Left ventricle myocardium superior (tissue), 1 donor: ENCODE measurements at places on chromosomes 5 and 9.

- DNase-seq: no peak
These were observed 9.8 kb downstream of the RACK1 start for GRCh38 chr5:181233801-181234454.

DNA sequence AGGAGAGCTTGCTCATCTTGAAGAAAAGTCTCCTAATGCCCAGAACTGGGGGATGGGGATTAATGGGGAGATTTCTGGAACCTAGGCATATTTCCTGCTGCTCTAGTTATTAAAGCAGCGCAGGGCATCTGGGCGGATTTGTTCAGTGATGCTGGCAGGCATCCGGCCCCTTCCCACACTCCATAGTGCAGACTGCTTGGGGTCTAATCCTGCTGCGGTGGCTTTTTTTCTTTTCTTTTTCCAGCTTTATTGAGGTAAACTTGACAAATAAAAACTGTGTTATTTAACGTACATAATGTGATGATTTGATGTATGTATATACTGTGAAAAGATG lies 30.7 kb downstream of the PPARGC1B start:
- DNase-seq: no peak

DNA sequence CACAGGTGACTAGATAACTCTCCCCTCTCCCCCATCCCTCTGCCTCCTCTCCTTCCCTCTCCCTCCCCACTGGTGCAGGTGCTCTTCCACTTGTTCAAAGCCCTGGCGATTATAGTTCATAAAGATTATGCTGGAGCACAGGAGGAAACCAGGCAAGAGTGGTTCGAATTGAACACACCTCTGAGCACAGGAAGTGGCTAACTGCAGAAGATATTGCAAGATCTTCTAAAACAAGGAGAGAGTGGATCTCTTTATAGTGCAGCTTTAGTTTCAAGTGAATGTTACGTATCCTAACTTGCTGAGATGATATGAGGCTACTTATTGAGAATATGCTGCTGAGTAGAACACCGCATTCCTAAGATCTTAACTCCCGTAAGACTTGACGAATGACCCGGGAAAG lies 178.4 kb downstream of the GOLPH3 start:
- DNase-seq: no peak

DNA sequence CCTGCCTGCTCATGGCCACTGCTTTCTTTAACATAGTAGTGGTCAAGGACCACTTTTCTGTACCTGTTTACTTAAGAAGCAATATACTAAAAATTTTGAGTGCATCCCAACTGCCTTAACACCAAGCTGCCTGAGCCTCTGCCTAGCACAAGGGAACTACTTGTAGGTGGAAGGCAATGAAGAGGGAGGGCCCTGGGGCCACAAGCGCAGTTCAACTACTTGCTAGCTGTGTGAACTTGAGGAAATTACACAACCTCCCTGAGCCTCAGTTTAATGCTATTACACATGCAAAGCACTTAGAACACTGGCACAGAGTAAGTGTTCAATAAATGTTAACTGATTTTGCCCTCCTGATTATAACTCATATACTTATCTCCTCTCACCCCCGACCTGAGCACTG lies 6.3 kb downstream of the ARL15 start:
- no peak for DNase-seq

DNA sequence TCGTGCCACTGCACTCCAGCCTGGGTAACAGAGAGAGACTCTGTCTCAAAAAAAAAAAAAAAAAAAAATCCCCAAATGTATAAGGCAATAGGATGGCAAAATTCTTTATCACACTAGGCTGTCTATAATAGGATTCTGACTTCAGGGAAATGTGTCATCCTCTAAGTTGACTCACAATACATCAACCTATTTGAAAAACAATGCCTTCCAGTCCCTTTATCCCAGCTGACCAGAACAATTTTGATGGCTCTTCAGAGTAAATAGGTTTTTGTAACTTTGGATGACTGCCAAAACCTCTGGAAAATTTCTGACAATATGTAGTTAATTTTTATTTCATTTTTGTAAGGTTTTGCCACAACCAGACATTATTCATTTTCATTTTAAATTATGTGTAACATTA lies 184.1 kb downstream of the CCDC192 start:
- DNase-seq: no peak

GRCh38 chr9:99253772-99254431 lies 31.8 kb downstream of the SEC61B start:
- DNase-seq: no peak

DNA sequence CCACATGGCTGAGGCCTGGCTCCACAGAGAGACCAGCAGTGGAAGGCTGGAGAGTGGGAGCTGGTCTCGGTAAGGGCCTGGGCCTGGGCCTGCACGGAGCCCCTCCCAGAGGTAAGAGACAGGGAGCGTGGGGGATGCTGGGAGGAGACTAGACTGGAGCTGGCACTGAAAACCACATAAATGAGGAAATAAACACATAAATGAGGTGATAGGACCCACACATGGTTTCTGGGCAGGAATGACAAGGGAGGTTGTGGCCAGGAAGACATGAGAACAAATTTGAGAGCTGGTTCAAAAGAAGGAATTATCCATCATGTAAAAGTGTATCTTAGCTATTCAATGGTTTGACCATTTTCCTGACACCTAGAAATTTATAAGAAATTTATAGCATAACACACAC lies 451.7 kb upstream of the DAP start:
- no peak for DNase-seq

GRCh38 chr5:142864290-142865260 lies 94.4 kb downstream of the ARHGAP26 start:
- no peak for DNase-seq

GRCh38 chr9:15142878-15143534 lies 164.0 kb downstream of the TTC39B start:
- no peak for DNase-seq

DNA sequence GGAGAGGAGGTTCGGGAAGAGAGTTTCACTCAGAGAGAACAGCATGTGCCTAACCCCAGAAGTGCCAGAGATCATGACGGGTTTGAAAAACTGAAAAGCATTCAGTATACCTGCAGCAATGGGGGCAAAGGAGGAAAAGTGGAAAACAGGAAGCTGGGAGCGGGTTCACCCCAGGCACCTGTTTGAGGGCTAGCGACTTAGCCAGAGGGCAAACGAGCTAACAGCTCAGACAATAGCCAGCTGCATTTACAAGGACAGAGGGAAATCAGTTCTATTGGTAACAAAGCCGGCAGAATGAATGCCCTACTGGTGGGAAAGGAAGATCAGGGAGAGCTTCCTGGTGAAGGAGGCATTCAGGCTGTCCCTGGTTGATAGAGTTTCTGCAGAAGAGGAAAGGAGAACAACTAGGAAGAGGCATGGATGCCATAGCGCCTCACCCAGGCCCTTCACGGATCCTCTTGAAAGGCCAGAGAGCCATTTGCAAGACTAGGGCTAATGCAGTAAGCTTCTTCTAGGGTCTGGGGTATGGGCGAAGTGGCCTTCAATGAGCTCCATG lies 141.7 kb upstream of the ADRA1B start:
- no peak for DNase-seq

- no peak for DNase-seq
These were observed 878 bp upstream of the HMCN2 start for GRCh38 chr9:130264414-130265350.

DNA sequence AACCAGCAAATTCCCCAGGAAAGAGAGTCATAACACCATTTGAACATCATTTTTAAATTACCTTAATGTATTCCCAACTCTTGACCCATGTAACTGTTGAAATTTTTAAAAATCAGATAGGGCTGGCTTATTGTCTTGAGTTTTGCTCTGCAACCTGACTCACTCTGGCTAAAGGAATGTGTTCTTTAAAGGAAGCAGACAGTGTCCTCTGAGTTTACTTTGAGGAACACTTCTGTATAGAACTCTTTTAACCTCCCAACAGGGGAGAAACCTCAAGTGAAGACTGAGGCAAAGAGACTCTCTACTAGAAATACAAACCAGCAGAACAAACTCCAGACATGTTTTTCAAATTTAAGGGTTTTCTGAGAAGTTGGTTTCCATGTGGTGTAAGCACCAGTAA lies 248.9 kb downstream of the CWC27 start:
- DNase-seq: no peak

DNA sequence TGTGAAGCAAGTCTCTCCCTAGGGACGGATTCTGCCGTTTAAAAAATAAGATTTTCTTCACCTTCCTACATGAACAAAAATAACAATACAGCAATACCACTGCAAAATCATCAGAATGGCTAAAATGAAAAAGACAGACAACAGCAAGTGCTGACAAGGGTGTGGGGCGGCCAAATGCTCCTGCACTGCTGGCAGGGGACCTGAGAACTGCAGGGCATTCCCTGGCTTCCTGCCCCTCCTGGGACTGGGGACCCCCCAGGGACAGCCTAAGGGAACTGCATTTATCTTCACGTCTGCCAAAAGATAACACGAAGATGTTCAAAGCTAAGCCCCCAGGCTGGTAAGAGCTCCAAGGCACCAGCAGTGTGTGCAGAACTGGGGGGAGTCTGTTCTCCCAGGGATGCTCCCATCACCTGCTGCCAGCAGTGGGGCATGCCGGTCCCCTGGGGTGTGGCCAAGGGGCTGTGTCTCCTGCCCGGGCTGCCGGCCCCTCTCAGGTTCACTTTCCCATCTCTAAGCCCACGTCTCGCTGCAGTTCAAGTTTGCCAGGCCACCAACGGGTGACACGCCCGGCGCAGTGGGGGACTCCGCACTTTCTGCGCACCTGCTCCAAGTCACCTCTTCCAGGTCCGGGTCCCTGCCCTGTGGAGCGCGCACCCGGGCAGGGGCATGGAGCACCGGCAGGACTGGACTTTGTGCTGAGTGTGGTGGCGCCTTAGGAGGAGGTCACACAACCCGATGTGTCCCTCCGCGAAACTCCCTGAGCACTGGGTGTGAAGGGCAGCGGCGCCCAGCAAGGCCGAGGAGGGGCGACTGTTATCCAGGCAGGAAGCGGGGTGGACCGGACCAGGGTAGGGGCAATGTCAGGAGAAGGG lies 4.5 kb upstream of the EGFL7 start:
- DNase-seq: peak; percentile 38

DNA sequence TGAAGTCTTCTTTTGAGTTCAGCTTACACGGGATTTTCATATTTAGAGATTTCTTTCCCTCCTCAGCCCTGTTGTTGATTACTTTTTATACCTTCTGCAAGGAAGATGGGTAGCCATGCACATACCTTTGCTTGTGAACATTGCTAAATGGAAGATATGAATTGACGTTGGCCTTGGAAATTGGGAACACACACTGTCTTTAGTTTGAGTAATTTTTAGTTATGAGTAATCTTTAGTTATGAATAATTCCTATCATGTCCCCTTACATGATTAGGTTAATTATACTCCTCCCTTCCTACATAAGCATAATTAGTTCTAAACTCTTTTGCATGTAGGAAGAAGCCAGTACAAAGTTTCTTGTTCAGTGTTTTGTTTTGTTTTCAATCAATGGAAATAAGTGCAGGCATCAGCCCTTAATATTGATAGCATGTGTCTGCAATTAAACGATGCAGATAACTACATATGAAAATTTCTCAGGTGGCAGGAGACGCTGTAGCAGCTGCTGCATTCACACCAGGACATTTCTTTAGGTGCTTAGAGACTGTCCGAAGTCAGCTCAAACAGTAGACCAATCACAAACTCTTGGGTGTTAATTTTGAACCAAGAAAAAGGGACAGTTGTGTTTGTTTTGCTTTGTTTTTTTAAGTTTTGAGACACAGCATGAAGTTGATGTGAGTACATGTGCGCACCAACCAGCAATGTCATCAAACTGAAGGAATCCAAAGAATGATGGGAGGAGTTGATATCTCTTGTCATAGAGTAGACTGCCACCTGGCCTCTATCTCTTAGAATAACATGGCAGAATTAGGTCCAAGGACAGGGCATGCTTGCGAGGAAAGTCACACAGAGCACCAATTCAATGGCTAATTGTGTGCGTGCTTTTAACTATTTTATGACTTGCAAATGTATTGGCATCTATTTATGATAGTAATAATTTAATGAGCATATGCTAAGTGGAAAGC lies 51.4 kb downstream of the SMARCA2 start:
- DNase-seq: no peak

- DNase-seq: no peak
These were observed 35.7 kb downstream of the OXCT1 start for GRCh38 chr5:41834506-41834905.

GRCh38 chr9:107108342-107109130 lies 174.5 kb upstream of the RAD23B start:
- no peak for DNase-seq

DNA sequence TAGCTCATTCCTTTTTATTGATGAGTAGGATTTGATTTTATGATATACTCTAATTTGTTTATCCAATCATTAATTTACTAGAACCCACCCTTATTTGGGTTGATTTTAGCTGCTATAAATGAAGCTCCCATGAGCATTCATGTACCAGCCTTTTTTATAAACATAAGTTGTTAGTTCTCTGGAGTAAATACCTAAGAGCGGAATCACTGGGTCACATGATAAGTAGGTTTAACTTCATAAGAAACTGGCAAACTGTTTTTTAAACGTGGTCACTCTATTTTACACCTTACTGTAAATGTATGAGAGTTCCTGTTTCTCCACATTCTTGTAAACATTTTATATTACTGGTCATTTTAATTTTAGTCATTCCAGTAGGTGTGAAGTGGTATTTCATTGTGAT lies 364.6 kb downstream of the NPR3 start:
- no peak for DNase-seq

DNA sequence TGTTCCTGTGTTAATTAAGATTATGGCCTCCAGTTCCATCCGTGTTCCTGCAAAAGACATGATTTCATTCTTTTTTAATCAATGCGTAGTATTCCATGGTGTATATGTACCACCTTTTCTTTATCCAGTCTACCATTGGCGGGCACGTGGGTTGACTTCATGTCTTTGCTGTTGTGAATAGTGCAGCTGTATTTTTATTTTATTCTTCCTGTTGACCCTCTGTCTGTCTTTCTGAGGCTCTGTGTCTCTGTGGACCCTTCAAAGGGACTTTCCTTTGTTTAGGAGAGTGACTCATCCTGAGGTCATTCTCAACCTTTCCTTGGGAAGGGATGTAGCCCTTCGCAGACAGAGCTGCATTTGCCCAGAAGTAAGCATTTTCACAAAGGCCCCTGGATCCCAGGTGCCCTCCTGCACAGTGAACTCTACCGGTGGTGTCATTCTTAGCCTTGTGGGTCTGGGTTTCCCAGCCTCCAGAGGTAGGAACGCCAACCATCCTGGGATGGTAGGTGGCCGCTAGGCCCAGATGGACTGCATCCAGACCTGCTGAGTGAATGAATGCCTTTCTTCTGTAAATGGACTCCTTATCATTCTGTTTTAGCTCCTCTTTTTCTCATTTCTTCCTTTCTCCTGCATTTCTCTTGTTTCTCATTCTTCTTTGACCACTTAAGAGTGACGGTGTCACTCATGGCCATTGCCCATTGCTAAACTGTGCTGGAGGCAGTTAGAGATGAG lies 22.4 kb downstream of the TRIO start:
- DNase-seq: no peak

- DNase-seq: peak; percentile 28
These were observed 555.4 kb upstream of the CLINT1 start for GRCh38 chr5:158414333-158414762.

GRCh38 chr9:129108805-129109536 lies 1.6 kb downstream of the CRAT start:
- DNase-seq: no peak
